ENCODE measurements at places on chromosomes 13 and 19. TPM values are rescaled to one million over a fixed set of nuclear protein-coding genes. Genes with fewer than 3 reads are reported as not detected.

DNA sequence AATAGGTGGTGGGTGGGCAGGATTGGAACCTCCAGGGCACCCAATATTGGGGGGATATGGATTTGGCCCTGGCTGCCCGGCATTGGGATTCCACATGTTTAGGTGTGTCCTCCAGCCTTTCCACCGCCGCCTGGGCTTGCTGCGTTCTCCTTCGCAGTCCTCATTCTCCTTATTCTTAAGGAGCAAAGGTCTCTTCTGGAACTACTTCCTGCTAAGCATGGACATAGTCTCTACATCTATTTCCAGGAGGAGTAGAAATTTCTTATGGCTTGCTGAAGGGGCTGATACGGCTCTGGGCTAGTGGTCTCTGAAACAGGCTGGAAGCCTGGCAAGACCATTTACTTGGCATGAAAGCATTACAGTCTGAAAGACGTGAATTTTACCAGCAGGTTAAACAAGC, 9.2 kb upstream of the FCGBP start:
- DNase-seq, result no peak

DNA sequence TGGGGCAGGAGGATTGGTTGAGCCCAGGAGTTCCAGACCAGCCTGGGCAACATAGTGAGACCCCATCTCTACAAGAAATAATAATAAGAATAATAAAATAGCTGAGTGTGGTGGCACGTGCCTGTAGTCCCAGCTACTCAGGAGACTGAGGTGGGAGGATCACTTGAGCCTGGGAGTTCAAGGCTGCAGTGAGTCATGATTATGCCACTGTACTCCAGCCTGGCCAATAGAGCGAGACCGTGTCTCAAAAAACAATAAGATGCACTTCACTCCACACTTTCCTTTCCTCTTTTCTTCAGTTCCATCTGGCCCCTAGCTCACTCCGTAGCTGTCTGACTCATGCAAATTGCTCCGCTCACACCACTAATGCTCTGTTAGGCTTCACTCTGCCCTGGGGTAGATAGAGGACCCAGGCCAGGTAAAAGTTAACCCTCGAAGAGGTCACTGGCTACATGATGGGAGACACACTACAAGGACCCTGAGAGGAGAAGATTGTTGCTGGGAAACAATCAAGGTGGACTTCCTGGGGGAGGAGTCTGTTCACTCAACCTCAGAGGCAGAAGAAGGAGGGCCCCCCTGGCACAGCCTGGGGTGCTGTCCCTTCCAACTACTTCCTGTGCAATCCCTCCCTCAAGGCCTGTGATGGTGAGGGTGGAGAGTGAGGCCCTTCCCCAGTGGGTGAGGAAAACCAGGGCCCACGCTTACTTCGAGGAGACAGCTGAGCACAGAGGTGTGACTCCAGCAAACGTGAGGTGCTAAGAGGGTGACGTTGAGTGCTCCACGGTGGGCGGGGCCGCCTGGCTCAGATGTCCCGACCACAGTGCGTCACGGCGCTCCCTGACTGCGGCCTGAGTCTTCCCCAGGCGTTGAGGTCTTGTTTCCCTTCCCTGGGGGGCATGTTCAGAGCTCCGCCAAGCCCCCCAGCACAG, 8.8 kb upstream of the TNFSF9 start:
- DNase-seq, result no peak

GRCh38 chr13:36766295-36766694, 52.7 kb upstream of the RFXAP start:
- DNase-seq, result no peak

GRCh38 chr13:74032325-74032724, 101.9 kb downstream of the KLF12 start:
- no peak for DNase-seq

GRCh38 chr19:10625003-10625761, at the start of gene SLC44A2:
TSS of gene SLC44A2 (plus strand) at chr19:10625553. CDS start at chr19:10625634, 81 bp downstream.
- DNase-seq, result no peak

FDX2 gene
- polyA plus RNA-seq, result 20.8 TPM

GIPC1 gene
- polyA plus RNA-seq, result 59.8 TPM

ZNF585A gene
- 16.2 TPM for polyA plus RNA-seq

LRRC4B gene
- polyA plus RNA-seq, result not detected

Measured in AG04450 (cell line).